Immature natural killer cell (primary cell): ENCODE measurements at places on chromosomes 13 and 19. TPM values are rescaled to one million over a fixed set of nuclear protein-coding genes. Genes with fewer than 3 reads are reported as not detected.

Gene OR7A17
- not detected for polyA plus RNA-seq

DNA sequence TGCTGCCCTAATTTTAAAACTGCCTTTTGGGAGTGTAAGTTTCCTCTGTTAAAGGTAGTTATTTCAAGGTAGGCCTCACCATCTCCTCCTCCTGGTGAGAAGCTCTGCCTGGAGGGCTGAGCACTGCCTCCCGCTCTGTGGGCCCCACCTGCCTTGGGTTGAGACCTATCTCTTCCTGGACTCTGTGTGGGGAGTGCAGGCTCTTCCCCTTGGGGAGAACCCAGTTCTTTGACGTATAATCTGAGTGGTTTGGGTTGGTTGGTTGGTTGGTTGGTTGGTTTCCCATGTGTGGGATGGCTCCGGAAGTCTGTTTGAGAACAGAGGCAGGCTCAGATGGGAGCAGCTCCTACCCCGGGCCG, 39.1 kb downstream of the ACTN4 start:
- peak overlapping the region; percentile 76 for H3K4me3 ChIP-seq
- DNase-seq, result peak; percentile 71
- peaks cover 9% of the 10 kb centered on the region for H3K27me3 ChIP-seq
- peak overlapping the region; percentile 100 for H3K27ac ChIP-seq
- peaks cover 9% of the 10 kb centered on the region for H3K36me3 ChIP-seq

GRCh38 chr13:102323012-102323411, 78.8 kb downstream of the FGF14 start:
- no peaks in the 10 kb centered on the region for H3K4me1 ChIP-seq
- no peak for DNase-seq
- H3K27ac ChIP-seq, result no peak overlapping the region
- H3K36me3 ChIP-seq, result no peaks in the 10 kb centered on the region

GRCh38 chr13:43273362-43273761, 250.0 kb downstream of the DNAJC15 start:
- no peak for DNase-seq
- H3K4me3 ChIP-seq, result no peak overlapping the region
- peaks cover 4% of the 10 kb centered on the region for H3K4me1 ChIP-seq
- H3K27ac ChIP-seq, result no peak overlapping the region

DNA sequence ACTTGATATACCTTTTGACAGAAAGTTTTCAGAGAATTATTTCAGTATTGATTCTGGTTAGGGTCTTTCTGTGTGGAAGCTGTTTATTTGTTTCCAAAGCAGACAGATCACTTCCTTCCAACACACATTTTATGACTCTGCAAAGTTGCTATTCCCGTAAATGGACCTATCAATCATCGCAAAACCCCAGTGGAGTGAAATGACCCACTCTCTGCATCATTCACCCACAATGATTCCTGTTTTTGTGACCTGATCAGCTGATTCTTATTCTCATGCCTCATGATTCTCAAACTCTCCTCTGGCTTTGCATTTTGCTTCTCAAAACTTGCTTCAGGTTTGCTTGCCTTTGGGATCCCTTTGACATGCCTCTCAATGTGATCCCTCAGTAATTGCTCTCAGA, 453.7 kb downstream of the PCDH17 start:
- H3K27me3 ChIP-seq, result peaks cover 2% of the 10 kb centered on the region
- no peaks in the 10 kb centered on the region for H3K36me3 ChIP-seq
- H3K4me3 ChIP-seq, result no peak overlapping the region
- H3K4me1 ChIP-seq, result no peaks in the 10 kb centered on the region
- no peak for DNase-seq
